NCI-H1092 (cell line): ENCODE measurements at places on chromosomes 3 and 15.

GRCh38 chr3:72370947-72371346, 477.3 kb downstream of the SHQ1 start:
- no peak for DNase-seq

DNA sequence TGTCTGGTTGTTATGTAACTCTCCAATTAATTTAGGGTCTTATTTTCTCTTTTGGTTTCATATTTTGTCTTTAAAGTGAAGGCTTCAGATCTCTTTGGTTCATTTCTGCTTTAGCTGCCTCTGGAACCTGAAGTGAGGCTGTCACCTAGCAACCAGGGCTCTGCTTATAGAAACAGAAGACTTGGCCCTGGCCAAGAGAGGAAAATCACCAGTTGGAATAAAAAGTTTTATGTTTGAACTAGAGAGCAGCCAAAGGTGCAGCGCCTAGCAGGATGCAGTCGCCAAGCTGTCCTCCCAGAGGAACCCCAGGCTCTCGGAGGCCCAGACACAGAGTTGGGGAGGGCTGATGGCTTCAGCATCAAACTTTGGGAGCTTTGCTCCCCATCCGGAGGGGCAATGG, 41.1 kb downstream of the LYZL4 start:
- peak; percentile 15 for DNase-seq

GRCh38 chr15:48025118-48025517, 95.7 kb upstream of the SLC24A5 start:
- no peak for DNase-seq

GRCh38 chr3:168030577-168030976, 65.1 kb downstream of the GOLIM4 start:
- DNase-seq: no peak

DNA sequence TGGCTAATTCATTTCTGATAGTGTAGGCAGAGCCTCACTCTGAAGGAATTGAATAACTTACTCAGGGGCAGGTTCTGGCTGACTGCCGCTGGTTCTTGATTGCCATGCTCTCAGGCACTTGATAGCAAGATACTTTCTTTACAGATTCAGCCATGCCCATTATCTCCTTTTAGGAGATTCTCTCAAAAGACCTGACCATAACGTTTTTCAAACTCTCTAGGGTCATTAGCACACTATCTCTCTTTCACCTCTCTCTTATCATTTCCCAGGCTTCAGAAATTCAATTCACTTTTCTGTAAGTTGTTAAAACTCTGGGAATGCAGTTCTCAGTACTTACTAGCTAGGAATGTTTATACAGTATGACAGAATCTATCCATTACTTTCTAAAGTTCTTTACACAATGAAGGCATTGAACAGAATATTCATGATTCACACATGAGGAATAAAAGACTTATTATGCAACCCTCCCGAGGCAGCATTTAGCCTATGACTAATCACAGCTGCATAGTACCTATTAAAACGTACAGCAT, 850.3 kb upstream of the CADM2 start:
- no peak for DNase-seq

- DNase-seq: no peak
Observed at GRCh38 chr3:82130046-82130445, 368.6 kb upstream of the GBE1 start.

DNA sequence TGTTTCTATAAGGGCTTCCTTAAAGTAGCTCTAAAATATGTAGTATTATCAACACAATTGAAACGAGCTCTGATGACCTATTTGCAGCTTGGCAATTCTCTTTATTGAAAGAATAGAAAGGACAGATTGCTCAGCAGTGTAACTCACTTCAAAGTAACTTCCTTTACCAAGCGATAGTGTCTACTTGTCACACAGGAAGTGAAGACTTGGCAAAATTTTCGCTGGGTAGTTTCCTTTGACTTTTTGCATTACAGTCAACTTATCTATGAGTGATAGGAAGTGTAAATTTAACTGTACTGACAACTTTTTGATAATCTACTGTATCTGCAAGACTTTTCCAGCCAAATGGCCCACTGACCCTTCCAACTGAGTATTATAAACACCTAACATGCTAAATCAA, 22.8 kb downstream of the SLC9A9 start:
- no peak for DNase-seq

DNA sequence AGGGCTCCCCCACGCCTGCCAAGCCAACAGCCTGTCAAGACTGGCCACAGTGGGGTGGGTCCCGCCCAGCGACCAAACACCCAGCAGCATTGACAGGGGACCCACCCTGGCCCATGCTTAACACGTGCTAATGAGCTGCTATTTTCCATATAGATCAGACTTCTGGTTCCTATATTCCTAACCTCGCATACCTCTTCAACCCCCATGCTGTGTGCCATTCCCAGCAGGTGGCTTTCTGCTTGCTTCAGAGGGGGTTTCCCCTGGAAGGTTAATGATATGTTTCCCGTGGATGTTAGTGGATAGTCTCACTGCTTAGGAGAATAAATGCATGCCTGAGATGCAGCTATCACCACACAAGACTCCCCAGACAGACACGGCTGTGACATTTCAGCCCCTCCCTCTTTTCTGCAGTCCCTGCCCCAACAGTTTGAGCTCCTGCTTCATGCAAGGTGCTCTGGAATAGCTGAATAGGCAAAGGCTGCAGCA, 37.9 kb upstream of the MGLL start:
- no peak for DNase-seq

DNA sequence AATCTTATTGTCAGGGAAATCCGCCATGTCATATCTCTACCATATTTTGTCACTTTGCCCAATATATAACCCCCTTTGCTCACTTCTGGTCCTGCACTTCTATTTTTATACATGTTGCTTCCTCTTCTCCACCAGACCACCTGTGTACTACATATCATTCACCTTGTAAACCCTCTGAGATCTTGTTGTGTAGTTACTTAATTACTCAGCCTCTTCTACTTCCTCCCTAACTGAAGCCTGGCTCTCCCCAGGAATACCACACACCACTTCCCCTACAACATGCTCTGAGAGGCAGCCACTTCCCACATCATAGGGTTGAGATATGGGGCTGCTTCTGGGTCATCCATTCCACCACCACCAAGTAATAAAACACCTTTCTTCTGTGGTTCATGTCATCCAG, 10.0 kb downstream of the HEXA start:
- DNase-seq: no peak

GRCh38 chr3:90031121-90031520, 923.7 kb downstream of the EPHA3 start:
- no peak for DNase-seq

GRCh38 chr3:28232659-28233058, 8.8 kb upstream of the CMC1 start:
- DNase-seq: no peak

- DNase-seq: no peak
Observed at GRCh38 chr3:120683213-120683612, 1.2 kb upstream of the HGD start.

GRCh38 chr3:133570139-133570936, 3.1 kb upstream of the CDV3 start:
- no peak for DNase-seq

- DNase-seq: no peak
Observed at GRCh38 chr15:88872106-88872505, 23.2 kb downstream of the HAPLN3 start.

- no peak for DNase-seq
Observed at GRCh38 chr15:35271371-35272043, 186.4 kb upstream of the NANOGP8 start.

- no peak for DNase-seq
Observed at GRCh38 chr3:111621535-111621934, 26.4 kb upstream of the ZBED2 start.

DNA sequence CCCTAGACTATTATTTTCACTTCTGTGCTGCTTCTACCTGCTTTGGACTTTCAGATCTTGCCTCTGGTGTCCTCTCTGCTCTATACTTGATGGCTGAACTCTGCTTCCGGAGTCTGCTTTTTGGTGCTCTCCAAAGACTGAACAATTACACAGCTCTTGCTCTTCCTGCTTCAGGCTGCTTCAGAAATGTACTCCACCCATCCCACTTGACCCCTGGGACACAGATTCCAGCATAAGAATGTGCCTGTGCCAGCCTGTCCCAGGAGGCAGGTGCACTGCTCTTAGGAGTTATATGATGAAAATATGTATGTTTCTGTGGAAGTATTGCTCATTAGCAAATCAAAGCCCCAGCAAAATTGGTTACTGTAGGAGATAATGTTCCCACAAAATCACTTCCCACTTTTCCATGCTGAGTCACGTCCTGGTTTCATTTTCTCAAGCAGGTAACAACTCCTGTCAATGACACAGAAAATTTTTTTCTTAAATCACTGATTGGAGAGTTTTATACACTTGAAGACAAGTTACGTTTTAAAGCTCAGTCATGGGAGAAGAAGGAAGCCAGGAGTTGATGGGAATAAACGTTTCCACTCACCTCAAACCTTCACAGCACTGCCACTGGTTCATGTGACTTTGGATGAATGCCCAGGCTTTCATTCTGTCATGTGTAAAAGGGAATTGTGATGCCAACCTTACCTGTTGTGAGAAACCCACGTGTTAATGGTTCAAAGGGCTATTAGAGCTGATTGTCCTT, 239.4 kb upstream of the ZPLD1 start:
- DNase-seq: no peak

- peak; percentile 39 for DNase-seq
Observed at GRCh38 chr3:115217678-115218451, 70.8 kb upstream of the ZBTB20 start.

DNA sequence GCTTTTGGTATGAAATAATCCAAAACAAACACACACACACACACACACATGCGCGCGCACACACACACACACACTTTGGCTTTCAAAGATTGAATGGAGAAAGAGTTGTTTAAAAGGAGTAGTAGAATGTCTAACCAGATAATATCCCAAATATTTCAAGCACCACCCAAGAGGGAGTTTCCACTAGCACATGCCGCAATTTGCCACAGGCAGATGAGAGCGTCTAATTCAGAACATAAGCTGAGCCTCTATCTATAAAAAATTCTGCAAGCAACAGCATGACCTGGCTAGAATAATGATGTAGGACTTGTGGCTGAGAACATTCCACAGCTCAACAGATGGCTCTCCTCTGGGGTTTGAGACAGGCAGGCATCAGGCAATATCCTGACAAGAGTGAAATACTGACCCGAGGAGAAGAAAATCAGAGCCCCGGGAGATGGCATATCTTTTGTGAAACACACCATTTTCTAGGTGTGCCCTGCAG, 302.5 kb upstream of the GADL1 start:
- no peak for DNase-seq

DNA sequence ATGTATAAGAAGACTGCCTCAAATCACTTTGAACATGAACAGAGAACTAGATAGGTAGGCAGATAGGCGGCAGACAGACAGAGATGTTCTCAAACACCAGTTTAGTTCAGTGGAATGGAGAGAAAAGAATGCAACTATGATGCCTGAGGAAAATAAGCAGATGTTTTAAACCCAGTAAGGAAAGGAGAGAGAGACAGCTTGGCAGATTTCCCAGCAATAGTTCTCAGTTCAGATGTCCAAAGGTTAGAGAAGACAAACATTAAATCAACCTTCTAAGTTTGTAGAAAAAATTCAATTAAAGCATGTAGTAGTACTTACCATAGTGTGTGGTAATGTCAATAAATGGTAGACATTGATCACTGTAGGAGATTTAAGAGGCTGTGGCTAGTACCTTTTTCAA, 209.6 kb upstream of the PFN2 start:
- DNase-seq: no peak

GRCh38 chr3:11495948-11496557, 147.7 kb downstream of the VGLL4 start:
- no peak for DNase-seq

DNA sequence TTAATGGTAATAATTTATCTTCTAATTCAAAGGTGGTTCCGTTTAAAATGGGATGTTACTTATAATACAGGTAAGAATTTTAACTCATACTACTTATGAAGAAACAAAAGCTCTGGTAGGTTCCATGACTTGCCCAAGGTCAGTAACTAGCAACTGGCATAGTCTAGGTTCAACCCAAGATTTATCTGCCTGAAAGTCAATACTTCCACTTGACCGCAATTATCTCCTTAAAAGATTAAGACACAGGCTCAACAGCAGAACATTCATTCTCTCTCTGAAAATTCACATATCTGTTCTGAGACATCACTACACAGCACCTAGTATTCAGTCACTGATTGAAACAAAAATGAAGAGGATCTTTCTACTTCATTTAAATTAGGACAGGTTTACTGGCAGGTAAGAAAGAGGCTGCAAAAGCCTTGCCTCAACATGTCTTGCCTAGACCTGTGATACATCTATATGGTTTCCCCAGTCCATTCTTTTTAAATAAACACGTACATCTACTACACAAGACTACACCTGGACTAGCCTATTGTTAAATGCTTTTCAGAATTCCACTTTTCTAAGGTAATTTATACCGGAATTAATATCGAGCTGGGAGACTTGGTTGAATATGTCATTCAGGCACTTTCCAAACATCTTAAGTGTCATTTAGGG, 1.2 kb downstream of the CSNK1G1 start:
- DNase-seq: no peak

GRCh38 chr3:62940771-62941563, 65.8 kb upstream of the CADPS start:
- DNase-seq: no peak

DNA sequence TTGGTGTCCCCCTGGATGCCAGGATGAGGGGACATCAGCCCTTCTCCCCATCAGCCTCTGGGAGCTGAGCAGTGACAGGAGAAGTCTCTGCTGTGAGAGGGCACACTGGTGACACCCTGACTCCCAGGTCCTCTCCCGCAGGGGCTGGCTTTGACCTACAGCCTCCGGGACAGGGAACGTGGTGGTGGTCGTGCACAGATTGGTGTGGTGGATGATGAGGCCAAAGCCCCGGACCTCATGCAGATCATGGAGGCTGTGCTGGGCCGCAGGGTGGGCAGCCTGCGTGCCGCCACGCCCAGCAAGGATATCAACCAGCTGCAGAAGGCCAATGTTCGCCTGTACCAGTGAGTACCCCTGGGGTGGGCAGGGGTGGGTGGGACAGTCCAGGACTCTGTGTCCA, 6.8 kb downstream of the VILL start:
- DNase-seq: no peak

GRCh38 chr15:49148727-49149126, 6.7 kb downstream of the COPS2 start:
- DNase-seq: no peak

DNA sequence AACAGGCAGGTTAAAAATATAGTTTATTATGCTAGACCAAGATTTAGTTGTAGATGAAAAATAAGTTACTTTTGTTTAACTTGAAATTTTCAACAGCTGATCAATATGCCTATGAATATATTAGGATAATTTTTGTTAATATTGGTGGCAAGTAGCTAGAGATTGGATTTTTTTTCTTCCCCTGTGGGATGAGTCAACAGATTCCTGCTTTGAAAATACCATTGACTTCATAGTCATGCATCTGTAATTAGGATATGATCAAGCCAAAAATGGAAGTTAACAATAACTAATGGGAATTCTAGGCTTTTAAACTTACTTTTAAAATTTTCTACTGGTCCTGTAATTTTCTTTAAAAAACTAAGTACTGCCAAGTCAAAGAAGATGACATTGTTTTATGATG, 211.7 kb downstream of the ZIC1 start:
- DNase-seq: no peak

- no peak for DNase-seq
Observed at GRCh38 chr15:33534642-33535041, 223.9 kb downstream of the RYR3 start.
